ENCODE measurements at places on chromosomes 12 and 14.

GRCh38 chr12:116135209-116135930 lies 142.1 kb downstream of the MED13L start:
- peak overlapping the region; percentile 86 for H3K27ac ChIP-seq
- no peaks in the 10 kb centered on the region for H3K36me3 ChIP-seq
- DNase-seq, result no peak
- no peak overlapping the region for H3K4me3 ChIP-seq

GRCh38 chr14:37122919-37123639 lies 49.3 kb downstream of the SLC25A21 start:
- no peaks in the 10 kb centered on the region for H3K27me3 ChIP-seq
- H3K36me3 ChIP-seq, result no peaks in the 10 kb centered on the region
- H3K4me1 ChIP-seq, result no peaks in the 10 kb centered on the region
- H3K27ac ChIP-seq, result no peak overlapping the region
- no peak for DNase-seq
- no peak overlapping the region for H3K4me3 ChIP-seq

DNA sequence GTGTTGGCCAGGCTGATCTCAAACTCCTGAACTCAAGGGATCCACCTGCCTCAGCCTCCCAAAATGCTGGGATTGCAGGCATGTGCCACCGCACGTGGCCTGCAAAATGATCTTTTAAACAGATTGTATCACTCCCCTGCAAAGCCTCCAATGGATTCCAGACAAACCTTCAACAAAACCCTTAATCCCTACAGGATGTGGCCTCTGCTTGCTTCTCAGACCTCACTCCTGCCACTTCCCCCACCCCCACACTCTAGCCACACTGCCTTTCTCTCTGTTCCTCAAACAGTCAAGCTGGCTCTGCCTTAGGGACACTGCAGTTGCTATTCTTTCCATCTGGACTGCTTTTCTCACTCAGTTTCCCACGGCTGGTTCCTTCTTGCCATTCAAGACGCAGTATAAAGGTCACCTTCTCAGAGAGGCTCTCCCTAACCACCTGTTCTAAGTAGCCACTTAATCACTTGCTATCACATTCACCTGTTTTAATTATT lies 47.3 kb upstream of the TMED10 start:
- H3K27me3 ChIP-seq, result peaks cover 18% of the 10 kb centered on the region
- peaks cover 16% of the 10 kb centered on the region for H3K4me1 ChIP-seq
- no peak for DNase-seq
- no peak overlapping the region for H3K4me3 ChIP-seq
- no peak overlapping the region for H3K27ac ChIP-seq

GRCh38 chr14:68704736-68705720 lies 87.8 kb downstream of the ZFP36L1 start:
- H3K4me1 ChIP-seq, result peaks cover 8% of the 10 kb centered on the region
- H3K36me3 ChIP-seq, result no peaks in the 10 kb centered on the region
- H3K27me3 ChIP-seq, result no peaks in the 10 kb centered on the region
- no peak overlapping the region for H3K4me3 ChIP-seq
- H3K27ac ChIP-seq, result no peak overlapping the region
- DNase-seq, result no peak

DNA sequence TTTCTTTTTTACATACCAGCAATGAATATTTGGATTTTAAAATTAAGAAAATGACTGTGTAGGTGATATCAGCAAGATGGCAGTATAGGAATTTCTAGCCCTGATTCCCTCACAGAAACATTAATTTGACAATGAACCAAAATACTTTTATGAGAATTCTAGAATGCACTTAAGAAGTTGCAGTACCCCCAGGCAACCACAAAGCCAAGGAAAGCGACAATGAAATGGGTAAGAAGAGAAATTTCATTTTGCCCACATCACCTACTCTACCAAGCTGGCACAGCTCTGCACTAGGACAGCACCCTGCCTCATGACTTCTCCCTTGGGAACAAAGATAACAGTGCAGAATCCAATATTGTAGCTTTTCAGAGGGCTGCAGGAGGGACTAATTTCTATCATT lies 6.6 kb downstream of the OR9K2 start:
- no peak overlapping the region for H3K27ac ChIP-seq
- DNase-seq, result no peak
- peaks cover 22% of the 10 kb centered on the region for H3K27me3 ChIP-seq
- no peaks in the 10 kb centered on the region for H3K4me1 ChIP-seq
- H3K36me3 ChIP-seq, result no peaks in the 10 kb centered on the region
- H3K4me3 ChIP-seq, result no peak overlapping the region

Data from activated T-helper 2 cell treated with anti-CD3 and anti-CD28 coated beads, Interferon-gamma antibody, Interleukin-2, Interleukin-4, amounts not matched to agents 10 μg/mL and 5 μg/mL and 100 μg/mL, durations not matched to agents 14 hours and 24 hours and 36 hours (primary cell).